Right lobe of liver (tissue), 6 donors: ENCODE measurements at places on chromosomes 6 and 20. TPM values are rescaled to one million over a fixed set of nuclear protein-coding genes. Genes with fewer than 3 reads are reported as not detected.

The ZSCAN16 gene
- total RNA-seq: 1.7 TPM

DNA sequence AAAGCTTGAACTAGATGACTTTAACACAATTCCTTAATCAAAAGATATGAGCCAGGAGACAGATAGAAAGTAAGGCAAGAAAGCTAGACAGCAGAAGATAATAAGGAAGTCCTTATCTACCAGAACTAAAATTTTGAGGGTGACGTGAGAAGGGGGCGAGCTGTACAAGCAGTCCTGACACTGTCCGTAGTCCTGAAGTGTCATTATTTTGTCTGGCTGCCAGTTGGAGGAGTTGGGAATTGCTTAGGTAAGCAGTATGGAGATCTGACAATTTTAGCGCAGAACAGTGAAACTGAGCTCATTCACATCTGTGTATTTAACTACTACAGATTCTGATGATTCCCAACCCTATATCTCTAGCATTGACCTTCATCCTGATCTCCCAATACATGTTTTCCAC lies 25.8 kb upstream of the CEP85L start:
- no peak for DNase-seq

DNA sequence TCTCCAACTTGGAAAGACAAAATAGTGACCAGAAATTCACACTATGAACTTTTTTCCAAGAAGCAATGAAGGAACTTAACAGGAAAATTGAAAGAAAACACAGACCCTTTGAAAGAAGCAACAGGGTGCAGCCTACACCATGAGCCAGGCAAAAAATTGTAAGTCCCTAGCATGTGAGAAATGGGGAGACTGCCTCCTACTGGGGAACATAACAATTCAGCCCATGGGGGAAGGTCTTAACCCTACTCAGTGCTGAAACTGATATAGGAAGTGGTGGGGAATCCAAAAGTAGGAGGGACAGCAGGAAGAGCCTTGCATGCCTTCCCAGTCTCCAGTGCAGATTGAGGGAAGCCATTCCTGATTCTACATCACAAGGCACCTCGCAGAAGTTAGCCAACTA lies 235.1 kb upstream of the UFL1 start:
- no peak for DNase-seq

GRCh38 chr6:99132026-99132635 lies 184.4 kb upstream of the FBXL4 start:
- DNase-seq: no peak

DNA sequence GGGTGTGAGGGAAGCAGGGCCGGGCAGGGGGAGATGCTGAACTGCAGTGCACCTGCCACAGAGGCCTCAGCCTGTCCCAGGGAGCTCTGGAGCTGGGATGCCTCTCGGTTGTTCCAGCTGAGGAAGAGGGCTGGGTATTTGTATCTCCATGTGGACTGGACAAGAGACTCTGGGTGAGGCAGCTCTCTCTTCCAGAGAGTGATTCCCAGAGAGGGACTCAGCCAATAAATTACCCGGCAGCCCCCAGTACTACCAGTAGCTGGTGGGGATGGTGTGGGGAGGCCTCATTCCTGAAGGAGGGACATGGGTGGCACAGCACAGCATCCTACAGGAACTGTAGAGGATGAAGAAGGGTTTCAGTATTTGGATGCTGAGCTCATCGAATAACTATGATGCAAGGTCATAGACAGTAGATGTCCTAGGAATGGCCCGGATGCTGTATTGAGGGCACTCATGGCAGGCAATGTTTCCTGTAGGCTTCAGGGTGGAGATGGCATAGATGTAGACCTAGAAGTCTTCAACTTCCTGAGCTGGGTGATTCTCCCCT lies 1.4 kb downstream of the FGD2 start:
- DNase-seq: no peak

DNA sequence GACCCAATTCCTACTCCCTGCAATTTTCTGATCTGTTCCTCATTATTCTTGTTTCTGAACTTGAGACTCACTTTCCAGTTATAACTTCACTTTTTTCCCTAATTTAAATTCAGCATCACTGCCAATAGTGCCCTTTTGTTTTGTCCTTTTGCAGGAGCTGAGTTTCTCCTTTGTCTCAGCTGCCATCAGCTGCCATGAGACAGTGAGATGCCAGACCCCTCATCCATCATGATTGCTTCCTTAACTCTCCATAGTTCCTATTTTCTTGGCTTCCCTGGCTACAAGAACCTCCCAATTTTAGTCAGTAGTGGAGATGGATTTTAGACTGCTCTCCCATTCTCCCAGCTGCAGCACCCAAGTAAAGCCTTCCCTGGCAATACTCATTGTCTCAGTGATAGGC lies 518.1 kb downstream of the HDGFL1 start:
- no peak for DNase-seq

The C6orf141 gene
- 0.18 TPM for total RNA-seq

DNA sequence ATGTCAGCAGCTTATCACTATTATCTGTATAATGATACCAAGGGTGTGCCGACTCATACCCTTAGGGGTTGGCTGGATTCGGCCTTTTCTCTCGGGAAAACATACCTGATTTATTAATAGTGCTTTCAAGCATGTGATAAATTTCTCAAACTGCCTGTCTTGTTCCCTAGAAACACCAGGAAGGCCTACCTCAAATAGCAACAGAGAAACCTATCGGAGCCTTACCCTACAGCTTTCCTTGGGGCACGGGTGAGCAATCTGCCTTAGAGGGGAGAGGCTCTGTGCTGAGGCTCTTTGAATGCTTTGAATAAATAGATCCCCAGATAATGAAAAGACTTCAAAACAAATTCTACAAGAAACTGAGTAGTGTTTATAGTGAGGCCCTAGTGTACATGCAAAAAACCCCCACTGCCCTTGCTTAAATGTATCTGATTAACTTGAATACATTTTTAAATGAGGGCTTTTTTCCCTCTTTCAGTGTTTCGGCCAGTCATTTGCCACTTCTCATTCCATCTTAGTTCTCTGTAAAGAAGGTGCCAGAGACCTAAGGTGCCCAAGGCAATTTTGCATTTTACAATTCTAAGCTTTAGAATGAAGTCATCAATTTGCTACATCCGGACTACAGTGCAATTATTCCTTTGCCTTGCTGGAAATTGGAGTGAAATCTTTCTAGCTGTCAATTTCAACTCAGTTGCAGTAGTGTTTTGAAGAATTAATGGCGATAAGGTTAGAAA lies 320.1 kb downstream of the ESR1 start:
- DNase-seq: no peak

- DNase-seq: no peak
Measured at GRCh38 chr6:44266347-44266746, 996 bp upstream of the NFKBIE start.

- DNase-seq: no peak
Measured at GRCh38 chr6:142356884-142357225, 55.0 kb downstream of the ADGRG6 start.
